ENCODE measurements at places on chromosomes 2 and 18.

GRCh38 chr2:45542013-45542412 is 69.1 kb downstream of the SRBD1 start:
- no peak for DNase-seq

GRCh38 chr18:13676471-13676870 is 49.9 kb downstream of the FAM210A start:
- no peak for DNase-seq

GRCh38 chr2:216837740-216838139 is 22.1 kb downstream of the TNP1 start:
- DNase-seq: no peak

GRCh38 chr2:3251946-3252345 is 125.7 kb downstream of the EIPR1 start:
- DNase-seq: peak; percentile 2

- no peak for DNase-seq
Measured at GRCh38 chr18:3236470-3236869, 11.1 kb upstream of the MYL12A start.

DNA sequence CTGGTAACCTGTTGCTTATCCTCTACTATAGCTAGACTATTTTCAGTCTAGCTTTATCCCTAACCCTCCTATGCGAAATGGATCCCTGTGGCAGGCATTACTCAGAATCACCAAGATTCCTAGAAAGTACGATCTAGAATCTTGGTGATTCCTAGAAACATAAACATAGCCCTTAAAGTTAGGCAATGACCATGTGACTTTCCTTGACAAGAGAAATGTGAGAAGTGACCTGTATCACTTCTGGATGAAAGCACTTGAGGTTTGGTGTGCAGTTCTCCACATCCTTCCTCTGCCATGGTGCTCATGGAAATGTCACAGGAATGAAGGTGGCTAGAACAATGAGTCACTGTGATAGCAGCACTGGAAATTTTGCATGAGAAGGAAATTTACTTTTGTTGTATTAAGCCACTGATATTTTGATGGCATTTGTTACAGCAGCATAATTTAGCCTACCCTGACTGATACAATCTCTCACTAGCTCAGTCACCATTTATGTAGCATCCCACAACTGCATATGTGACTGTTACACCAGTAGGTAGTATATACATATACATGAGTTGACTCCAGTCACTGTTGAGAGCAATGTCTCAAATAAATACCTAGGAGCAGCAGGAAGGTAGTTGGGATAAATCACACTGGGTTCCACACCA is 68.3 kb upstream of the MAPRE2 start:
- no peak for DNase-seq

GRCh38 chr2:113124181-113124961 is 3.0 kb upstream of the IL1RN start:
- peak; percentile 42 for DNase-seq

DNA sequence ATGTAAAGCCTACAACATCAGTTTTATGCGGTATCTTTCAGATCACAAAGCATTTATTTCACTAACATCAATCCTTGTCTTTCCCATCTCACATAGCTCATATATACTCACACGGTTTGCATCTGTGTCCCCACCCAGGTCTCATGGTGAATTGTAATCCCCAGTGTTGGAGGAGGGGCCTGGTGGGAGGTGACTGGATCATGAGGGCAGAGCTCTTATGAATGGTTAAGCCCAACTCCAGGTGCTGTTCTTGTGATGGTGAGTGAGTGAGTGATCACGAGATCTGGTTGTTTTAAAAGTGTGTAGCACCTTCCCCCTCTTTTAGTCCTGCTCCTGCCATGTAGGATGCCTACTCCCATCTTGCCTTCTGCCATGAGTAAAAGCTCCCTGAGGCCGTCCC is 42.0 kb downstream of the PARD6G start:
- no peak for DNase-seq

- DNase-seq: no peak
Measured at GRCh38 chr2:48693066-48693465, 62.5 kb downstream of the LHCGR start.

DNA sequence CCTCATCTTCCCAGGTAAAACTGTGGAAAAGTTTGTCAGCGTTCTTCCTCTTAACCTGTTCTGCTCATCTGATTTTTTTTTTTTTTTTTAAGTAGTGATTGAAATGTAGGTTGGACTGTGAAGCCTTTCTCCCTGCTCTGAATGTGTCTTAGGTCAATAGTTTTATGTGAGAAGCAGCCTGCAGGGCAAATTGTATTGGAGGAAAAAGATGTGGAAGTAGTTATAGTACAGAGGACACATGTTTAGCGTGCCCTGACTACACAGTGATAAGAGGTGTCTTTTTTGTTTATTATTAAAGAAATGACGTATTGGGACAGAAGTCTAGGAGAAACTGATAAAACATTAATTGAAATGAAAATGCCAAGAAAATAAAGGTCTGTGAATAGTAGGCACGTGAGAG is 1.5 kb downstream of the MTA3 start:
- no peak for DNase-seq

DNA sequence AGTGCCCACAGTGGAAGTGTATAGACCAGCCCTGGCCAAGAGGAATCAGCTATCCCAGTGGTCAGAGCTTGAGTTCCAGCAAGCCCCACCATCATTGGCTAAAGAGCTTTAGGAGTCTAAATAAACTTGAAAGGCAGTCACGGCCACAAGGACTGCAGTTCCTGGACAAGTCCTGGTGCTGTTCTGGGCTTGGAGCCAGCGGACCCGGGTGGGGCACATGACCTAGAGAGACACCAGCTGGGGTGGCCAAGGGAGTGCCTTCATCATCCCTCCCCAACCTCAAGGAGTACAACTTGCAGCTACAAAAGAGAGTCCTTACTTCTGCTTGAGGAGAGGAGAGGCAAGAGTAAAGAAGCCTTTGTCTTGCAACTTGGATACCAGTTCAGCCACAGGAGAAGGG is 439.8 kb upstream of the TMEFF2 start:
- no peak for DNase-seq

- no peak for DNase-seq
Measured at GRCh38 chr2:191636586-191636985, 41.4 kb upstream of the NABP1 start.

- peak; percentile 10 for DNase-seq
Measured at GRCh38 chr2:214180071-214180470, 230.8 kb upstream of the VWC2L start.

DNA sequence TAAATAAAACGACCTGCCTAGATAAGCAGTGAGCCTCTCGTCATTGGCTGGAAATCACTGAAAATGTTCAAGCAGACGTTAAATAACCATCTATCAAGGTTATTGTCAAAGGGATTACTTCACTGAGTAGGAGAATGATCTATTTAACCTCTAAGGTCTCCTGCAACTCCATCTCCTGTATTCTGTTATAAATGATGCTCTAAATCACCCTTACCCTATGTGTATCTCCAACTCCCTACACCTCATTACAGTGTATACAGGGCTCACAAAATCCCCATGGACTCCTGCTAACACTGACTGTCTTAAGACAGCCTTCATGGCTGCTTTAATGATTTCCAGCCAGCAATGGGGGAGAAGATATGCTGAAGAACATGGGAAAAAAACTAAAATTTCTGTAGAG is 31.0 kb upstream of the BBS5 start:
- DNase-seq: no peak

GRCh38 chr18:57154191-57154830 is 7.4 kb downstream of the BOD1L2 start:
- no peak for DNase-seq

GRCh38 chr18:13302457-13303225 is 84.1 kb downstream of the LDLRAD4 start:
- peak; percentile 40 for DNase-seq

- peak; percentile 70 for DNase-seq
Measured at GRCh38 chr18:57666818-57667497, 45.3 kb upstream of the NARS1 start.

DNA sequence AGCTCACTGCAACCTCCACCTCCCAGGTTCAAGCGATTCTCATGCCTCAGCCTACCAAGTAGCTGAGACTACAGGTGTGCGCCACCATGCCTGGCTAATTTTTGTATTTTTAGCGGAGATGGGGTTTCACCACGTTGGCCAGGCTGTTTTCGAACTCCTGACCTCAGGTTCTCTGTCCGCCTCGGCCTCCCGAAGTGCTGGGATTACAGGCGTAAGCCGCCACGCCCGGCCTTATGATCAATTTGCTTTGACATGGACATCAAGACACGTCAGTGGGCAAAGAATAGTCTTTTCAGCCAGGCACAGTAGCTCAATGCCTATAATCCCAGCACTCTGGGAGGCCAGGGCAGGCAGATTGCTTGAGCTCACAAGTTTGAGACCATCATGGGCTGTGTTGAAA is 48.0 kb upstream of the CABYR start:
- DNase-seq: no peak

- DNase-seq: peak; percentile 85
Measured at GRCh38 chr2:218272531-218273212, 2.4 kb downstream of the PNKD start.

- peak; percentile 7 for DNase-seq
Measured at GRCh38 chr2:8882094-8882493, 44.7 kb upstream of the KIDINS220 start.

DNA sequence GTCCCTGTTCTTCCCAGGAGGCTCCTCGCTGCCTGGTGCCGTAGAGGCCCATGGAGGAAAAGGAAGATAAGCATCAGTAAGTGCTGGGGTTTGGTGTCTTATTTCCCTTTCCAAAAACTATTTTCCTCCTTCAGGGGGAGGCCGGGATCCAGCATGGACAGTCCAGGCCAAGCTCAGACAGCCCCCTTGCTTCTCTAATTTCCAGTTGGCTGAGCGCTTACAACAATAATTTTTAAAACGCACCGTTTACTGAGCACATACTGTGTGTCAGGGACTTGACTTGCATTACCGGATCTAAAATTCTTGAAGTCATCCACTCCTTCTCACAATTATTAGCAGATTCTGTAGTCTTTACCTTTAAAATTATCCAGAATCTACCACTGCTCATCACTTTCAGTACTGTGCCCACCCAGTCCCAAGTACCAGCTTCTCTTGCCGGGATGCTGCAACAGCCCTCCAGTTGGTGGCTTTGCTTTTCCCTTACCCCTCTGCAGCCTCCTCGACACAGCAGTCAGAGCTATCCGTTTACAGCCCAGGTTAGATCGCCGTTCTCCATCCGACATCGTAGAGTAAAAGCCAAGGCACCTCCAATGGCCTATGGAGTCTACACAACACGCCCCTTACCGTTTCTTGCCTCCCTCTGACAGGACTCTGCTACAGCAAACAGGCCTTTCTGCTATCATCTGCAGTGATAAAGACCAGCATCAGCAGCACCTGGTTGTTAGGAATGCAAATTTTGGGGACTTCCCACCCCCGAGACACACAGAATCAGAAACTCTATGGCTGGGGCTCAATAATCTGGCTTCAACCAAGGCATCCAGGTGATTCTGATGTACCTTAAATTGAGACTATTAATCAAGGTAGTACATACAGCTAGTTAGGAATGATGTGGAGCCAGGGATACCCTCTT is 75.2 kb upstream of the TSPYL6 start:
- no peak for DNase-seq

DNA sequence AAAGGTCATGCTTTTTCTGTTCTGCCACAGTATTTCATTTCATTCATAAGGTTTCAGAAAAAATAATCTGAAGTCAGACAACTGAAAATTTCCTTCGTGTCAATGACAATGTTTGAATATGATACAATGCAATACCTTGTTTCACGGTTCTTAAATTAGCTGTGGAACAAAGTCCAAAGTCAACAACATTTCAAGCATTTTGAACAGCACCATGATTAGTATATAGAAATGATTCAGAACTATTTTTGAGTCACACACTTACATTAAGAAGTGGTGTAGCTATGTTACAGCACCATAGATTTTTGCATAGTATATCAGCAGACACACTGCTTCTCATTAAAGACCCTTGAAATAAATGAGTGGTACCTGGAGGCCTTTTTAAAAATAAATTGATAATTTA is 178.3 kb upstream of the DSEL start:
- DNase-seq: peak; percentile 9

GRCh38 chr2:78682781-78683180 is 342.7 kb upstream of the REG3G start:
- DNase-seq: no peak

DNA sequence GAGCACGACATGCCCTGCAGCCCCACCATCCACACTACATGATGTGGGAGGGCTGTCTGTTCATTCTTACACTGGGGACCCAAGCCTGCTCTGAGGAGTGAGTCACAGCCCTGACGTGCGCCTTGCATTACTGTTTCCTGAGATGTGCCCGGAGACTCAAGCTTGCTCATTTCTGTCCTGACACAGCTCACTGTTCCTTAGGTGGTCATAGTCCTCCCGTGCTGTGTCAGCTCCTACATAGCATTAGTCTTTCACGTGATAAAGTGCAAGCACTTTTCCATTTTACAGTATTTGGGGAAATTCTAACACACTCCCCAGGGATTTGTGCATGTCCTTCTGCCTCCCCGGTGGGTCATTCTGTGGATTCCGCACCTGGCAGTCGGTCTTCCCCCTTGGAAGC is 46.2 kb upstream of the TRIM43B start:
- DNase-seq: peak; percentile 52

- DNase-seq: no peak
Measured at GRCh38 chr18:53536908-53537307, 687.6 kb downstream of the MBD2 start.

DNA sequence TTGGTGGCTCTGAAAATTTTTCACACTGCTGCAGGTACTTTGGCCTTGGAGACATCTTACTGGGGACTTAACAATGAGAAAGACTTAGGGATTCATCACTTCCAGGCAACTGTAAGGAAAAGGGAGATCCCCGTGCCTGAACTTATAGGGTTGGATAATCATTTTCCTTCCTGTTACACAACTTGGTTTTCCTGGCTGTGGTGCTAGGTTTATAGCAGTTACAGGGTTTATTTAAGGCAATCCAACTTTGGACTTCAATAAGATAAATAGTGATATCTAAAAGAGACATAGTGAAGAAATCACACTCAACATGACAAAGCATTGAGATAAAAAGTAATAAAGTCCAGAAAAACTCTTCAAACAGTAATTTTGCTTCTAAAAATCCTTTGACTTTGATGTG is 70.2 kb upstream of the RAPH1 start:
- no peak for DNase-seq

DNA sequence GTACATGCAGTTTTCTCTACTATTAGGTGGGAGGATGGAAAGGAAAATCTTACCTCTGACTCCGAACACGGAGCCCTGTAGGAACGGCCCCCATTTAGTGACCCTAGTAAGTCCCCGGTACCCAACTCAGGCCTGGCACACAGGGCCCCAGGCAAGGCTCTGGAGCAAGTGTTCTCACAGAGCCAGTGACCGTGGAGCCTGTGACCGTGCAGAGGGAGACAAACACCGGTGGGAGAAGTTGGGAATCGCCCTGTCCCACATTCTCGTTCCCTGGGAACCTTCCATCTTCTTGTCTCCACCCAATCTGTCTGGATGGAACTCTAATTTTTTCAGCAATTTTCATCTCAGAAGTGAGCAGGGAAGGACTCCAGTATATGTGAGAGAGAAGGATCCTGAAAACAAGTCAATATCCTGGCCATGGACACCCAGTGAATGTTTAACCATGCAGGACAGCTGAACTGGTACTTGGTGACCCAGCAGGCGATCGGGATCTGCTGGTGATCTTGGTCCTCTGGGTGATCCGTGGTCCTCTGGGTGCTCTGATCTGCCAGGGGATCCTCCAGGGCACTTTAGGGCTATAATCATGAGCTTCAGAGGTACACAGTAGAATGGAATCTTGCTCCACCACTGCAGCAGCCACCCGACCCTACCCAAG is 348.6 kb upstream of the ID2 start:
- no peak for DNase-seq
